ENCODE measurements at places on chromosomes 3 and 15. TPM values are rescaled to one million over a fixed set of nuclear protein-coding genes. Genes with fewer than 3 reads are reported as not detected.

Gene TLE3
- 32.8 TPM for total RNA-seq

Gene OR5K2
- not detected for total RNA-seq

Gene MINDY2
- total RNA-seq = 7.8 TPM

Gene RHOV
- total RNA-seq = 3.7 TPM

Gene CPEB1
- 3.3 TPM for total RNA-seq

Gene C3orf20
- 0.02 TPM for total RNA-seq

Gene BLM
- 14.7 TPM for total RNA-seq

Gene MITF
- 10.2 TPM for total RNA-seq

Gene SENP2
- total RNA-seq = 24.3 TPM

Gene SCAMP5
- total RNA-seq = 10.4 TPM

Gene CDHR4
- 0.24 TPM for total RNA-seq

Gene EBLN2
- 0.41 TPM for total RNA-seq

Gene TAGLN3
- total RNA-seq = not detected

Gene MYLK
- 17.7 TPM for total RNA-seq

Gene ZNF197
- total RNA-seq = 1.4 TPM

Gene SCN11A
- not detected for total RNA-seq

Gene MLF1
- 30.6 TPM for total RNA-seq

Gene USP50
- not detected for total RNA-seq

Gene SPTSSB
- total RNA-seq = 0.06 TPM

Gene CLDN16
- total RNA-seq = 0.09 TPM

Gene GOLGA6L7
- total RNA-seq = not detected

Data from A549 treated with dexamethasone at 1 μM for 4 hours (cell line).